GM04504 (cell line): ENCODE measurements at places on chromosomes 16 and 17.

- DNase-seq = peak; percentile 74
Observed at GRCh38 chr17:57104461-57105175, 19.6 kb downstream of the AKAP1 start.

GRCh38 chr17:55742272-55743102 is 8.4 kb upstream of the PCTP start:
- DNase-seq = no peak

DNA sequence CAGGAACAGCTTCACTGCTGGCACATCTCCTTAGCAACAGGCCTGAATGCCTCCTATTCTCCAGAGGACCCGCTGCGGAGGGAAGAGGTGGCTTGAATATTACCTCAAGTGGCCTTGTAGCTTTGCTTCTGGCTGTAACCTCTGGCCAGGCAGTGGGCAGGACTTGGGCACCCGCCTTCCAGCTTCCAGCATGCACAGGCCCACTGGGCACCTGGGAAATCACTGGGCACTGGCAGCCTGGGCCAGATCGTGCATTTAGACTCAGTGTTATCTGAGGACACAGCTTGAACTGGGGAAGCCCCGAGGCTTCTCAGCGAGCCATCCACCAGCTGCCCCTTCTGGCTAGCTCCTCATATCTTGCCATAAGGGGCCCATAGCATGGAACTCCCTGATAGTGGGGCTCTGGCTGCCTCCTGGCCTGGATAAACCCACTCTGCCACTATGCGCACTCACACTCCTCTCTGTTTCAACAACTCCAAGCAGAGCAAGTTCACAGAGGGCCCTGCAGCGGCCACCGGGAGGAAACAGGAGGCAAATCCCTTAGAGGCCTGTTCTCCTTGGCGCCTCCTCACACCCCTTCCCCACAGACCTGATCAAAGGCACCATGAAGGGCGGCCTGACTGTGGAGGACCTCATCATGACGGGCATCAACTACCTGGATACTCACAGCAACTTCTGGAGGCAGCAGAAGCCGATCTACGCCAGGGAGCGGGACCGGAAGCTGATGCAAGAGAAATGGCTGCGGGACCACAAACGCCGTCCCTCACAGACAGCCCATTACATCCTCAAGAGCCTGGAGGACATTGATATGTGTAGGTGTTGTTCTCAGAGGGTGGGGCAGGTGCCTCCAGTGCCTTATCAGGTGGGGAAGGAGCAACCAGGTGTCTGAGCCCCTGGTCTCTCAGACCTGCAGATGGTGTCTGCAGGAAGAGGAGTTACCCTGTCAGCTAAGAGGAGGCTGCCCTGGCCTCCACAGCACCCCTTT is 7.8 kb downstream of the ODAD4 start:
- no peak for DNase-seq

DNA sequence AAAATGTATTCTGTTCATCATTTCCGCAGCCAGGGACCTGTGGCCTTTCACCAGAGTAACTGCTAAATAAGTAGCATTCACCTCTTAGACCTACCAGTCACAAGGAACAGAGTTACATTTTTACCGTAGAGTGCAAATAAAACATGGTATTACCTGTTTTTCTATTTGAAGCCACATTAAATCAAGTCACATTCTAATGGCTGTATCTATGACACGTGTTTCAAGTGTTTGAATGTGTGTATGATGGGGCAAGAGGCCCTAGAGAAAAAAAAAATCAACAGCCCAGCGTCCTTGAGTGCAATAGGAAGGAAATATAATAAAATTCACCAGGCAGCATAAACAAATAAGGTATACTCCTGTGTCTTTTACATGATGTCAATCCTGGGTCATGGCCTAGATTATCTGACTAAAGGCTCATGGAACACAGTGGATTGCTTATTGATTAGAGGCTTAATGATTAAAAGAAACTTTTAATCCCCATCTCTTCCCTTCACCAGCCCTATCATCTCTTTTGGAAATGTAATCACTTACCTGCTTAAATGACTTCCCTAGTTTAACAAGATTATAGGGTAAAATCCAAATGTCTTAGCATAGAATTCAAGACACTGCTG is 168.7 kb upstream of the CDH5 start:
- DNase-seq = no peak

DNA sequence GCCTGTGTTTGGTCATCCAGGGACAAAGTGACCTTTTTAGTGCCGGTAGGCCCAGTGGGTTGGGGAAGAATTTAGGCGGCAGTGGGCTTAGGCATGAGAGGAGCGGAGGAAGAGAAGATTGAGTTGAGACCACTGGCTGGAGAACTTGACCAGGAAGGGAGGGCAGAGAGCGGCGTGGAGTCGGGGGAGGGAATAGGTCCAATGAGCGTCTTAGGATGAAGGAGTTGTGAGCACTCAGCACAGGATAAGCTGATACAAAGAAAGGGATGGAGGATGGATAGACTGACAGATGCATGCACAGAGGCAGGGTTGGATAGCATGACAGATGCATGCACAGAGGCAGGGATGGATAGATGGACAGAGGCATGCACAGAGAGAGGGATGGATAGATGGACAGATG is 8.0 kb downstream of the IL32 start:
- DNase-seq = no peak

GRCh38 chr17:64178011-64178825 is 48.3 kb upstream of the ERN1 start:
- no peak for DNase-seq

GRCh38 chr17:32504166-32504990 is 17.6 kb downstream of the CDK5R1 start:
- DNase-seq = no peak

DNA sequence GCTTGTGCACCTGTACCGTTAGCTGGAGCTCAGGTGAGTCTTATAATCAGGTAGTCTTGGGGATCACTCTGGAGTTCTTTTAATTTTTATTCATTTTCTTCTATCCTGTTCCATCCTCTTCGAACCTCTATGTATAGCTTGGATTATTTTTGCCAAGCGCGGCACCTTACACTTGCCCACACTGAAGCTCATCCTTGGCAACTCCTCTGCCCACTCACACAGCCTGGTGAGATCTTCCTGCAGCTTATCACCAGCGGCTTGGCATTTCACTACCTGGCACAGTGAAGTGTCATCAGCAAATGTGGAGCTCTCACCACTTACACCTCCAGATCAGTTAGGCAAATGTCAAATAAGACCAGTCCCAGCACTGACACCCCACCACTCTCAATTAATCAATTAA is 116.7 kb downstream of the CACNG3 start:
- no peak for DNase-seq

- DNase-seq = no peak
Observed at GRCh38 chr17:75313941-75314551, 24.8 kb upstream of the SLC25A19 start.

- DNase-seq = no peak
Observed at GRCh38 chr16:57349212-57350031, 9.2 kb upstream of the CCL22 start.

DNA sequence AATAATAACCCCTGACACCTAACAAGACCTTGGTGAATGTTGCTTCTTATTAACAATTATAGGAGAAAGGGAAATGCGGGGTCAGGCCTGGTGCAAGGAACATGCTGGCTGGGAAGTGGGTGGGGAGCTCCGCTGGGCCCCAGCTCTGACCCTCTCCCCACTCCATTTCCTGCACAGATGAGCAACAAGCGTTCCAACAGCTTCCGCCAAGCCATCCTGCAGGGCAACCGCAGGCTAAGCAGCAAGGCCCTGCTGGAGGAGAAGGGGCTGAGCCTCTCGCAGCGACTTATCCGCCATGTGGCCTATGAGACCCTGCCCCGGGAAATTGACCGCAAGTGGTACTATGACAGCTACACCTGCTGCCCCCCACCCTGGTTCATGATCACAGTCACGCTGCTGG is 23.0 kb downstream of the RHBDL3 start:
- no peak for DNase-seq

DNA sequence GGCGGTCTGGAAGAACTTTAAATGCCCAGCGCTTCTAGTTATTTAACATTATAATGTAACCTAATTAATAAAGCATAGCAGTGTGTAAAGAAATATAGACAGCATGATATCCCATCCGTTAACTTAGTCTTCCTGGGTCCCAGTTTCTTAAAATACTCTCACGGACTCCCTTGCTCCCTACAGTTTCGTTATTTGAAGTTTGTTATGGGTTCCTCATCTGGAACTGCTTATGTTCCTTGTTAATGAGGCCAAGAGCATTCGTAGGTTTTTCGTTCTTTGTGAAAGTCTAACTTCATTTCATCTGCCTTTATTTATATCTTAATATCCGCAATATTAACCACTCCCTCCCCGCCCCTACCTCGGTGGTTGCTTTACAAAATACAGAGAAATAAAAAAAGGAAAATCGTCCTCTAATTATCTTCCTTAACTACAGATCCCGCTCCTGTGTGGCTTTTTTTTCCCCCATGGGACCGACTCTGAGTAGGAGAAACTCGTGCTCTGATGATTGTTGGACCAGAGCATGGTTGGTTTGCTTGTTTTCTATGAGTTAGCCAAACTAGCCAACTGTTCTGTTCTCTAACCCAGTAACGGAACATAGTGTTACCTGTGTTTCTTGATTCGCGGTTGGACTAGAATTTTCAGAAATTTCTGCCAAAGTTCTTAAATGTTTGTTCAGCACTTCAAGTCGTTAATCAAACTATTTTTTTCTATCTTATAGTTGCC is 863 bp downstream of the ADPRM start:
- DNase-seq = no peak

- no peak for DNase-seq
Observed at GRCh38 chr16:74888232-74888862, 96.6 kb downstream of the WDR59 start.

GRCh38 chr16:10324210-10324609 is 61.7 kb upstream of the ATF7IP2 start:
- DNase-seq = no peak

DNA sequence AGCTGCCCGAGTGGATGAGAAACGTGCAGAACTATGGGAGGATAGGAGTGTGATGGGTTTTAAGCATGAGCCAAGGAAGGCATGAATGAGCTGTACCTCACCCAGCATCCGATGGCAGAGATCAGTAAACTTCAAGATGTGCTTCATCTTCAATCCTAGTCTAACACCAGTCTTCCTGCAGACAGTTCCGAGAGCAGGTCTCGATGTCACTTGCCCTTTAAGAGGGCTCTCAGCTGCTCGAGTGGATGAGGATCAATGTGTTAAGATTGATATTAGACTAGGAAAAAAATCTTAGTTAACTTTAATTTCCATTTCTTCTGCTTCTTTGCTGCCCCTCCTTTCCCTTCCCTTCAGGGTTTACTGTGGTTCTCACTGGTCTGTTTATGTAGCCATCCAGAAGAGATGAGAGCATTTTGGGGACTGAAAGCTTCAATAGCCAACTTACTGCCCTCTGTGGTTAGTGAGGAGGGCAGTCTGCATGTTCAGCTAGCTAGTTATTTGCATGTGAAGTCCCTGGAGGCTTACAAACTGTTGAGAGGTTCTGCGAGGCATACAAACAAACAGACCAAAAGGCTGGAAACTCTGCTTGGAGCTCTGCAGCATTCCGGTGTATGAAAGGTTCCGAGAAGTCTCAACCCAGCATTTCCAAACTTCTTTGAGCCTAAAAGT is 15.3 kb downstream of the KLHL36 start:
- DNase-seq = no peak

DNA sequence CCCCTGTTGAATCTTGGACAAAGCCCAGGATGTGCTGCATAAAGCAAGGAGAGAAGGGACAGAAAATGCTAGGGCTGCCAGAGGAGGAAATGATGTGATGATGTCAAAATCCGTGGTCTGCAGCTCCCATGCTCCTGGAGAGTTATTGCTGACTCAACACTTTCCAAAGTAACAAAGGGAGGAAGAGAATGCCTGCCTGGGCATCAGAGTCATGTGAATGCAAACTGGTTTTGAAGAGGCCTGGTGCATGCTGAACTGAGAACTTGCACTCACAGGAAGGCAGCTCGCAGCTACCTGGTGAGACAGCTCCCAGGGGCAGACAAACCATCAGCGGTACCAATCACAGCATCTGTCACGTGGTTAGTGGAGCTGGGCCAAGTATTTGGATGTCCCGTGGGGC is 2.8 kb downstream of the MARVELD3 start:
- no peak for DNase-seq

DNA sequence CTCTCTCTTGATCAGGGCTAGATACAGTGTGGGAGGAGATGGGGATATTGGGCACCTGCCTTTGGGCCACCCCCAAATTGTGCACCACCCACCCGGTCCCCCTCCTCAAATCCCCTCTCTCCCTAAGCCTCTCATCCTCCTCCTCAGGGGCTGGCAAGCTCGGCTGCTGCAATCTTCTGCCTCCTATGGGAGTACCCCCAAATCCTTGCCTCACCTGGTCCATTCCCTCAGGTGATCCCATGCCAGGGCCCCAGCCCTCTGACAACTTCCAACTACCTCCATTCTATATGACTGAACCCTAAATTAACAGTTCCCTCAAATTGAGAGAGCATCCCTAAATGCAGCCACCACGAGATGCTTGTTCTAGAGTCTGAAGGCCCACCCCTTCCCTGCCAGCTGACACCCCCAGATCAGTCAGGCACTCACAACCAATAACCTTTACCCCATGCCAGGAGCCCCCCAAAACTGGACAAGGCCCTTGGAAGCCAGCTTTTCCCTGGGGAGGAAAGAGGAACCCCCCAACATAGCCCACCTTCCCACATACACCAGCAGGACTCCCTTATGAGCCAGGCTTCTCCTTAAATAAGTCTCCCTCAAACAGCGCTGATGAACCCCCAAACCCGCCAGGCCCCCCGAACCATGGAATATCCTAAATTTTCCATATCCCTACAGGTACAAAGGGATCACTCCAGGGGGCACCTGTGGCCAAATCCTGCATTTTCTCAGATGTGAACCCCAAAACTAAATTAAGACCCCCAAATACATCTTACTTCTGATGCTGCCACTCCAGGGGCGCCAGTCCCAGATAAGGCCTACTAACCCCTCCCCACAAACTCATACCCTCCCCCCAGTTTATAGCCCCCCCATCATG is 3.2 kb downstream of the DLG4 start:
- no peak for DNase-seq

GRCh38 chr16:16997349-16997748 is 473.4 kb downstream of the XYLT1 start:
- no peak for DNase-seq

- no peak for DNase-seq
Observed at GRCh38 chr16:81535679-81536360, 91.2 kb downstream of the CMIP start.

GRCh38 chr16:71746442-71747046 is 22.0 kb upstream of the PHLPP2 start:
- DNase-seq = no peak

DNA sequence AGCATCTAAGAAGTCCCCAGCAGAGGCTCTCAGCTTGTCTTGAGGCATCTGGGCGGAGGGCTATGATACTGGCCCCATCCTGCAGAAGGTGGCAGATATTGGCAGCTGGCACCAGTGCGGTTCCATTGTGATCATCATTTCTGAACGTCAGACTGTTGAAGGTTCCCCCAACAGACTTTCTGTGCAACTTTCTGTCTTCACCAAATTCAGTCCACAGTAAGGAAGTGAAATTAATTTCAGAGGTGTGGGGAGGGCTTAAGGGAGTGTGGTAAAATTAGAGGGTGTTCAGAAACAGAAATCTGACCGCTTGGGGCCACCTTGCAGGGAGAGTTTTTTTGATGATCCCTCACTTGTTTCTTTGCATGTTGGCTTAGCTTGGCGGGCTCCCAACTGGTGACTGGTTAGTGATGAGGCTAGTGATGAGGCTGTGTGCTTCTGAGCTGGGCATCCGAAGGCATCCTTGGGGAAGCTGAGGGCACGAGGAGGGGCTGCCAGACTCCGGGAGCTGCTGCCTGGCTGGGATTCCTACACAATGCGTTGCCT is at the start of gene CIITA:
TSS of gene CIITA (plus strand) at position 404 of the 543 bp plus-strand sequence. CDS start at position 533, 129 bp downstream.
- DNase-seq = peak; percentile 65
